ENCODE measurements at places on chromosomes 2 and 18.

GRCh38 chr2:238817382-238817781, 30.5 kb upstream of the TWIST2 start:
- DNase-seq: no peak

DNA sequence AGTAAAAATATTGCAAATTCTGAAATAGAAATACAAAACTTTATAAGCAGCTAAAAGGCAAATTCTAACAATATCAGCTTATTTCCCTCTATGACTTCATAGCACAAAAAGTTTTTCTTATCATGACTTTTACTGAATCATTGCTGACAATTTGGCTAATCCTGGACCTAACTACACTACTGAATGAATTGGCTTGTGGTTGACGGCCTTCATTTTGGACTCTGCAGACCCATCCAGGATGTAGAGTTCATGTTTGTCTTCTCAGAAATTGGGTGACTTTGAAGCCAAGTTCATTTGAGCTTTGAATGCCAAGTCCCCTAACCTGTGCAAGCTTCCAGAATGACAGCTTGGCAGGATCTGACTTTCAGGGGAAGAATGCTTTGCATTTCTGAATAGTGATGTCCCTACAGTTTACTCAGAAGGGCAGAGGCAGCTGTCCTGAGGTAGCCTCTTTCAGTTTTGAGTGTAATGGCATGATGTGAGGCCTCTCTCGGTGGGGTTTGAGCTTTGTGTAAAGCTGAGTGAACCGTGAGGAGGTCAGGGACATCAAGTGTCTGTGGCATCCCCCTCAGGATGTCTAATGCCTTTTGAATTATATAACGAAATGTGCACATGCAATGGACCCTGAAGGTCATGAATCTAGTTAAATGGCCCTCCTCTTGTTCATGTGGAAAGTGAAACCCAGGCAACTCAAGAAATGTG, 48.0 kb downstream of the EFEMP1 start:
- DNase-seq: no peak

- DNase-seq: no peak
Observed at GRCh38 chr2:96129528-96130120, 8.7 kb downstream of the ASTL start.

- DNase-seq: no peak
Observed at GRCh38 chr2:36203366-36203765, 152.2 kb upstream of the CRIM1 start.

DNA sequence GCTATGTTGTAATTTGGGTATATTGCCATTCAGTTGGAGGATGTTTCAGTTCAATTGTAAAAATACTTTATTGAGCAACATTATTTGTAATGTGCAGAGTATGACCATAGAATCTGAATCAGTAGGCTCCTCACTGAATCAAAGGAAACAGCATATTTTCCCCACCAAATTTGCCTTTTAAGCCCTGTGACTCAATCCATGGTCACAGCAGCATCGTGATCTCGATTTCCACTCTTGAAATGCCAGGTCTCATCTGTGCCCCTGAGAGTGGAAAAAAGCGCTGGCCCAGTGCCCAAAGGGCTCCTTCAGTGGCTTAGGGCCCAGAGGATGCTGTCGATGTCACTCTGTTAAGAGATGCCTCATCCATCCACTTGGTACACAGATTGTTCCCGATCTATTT, 57.5 kb downstream of the FHOD3 start:
- no peak for DNase-seq

DNA sequence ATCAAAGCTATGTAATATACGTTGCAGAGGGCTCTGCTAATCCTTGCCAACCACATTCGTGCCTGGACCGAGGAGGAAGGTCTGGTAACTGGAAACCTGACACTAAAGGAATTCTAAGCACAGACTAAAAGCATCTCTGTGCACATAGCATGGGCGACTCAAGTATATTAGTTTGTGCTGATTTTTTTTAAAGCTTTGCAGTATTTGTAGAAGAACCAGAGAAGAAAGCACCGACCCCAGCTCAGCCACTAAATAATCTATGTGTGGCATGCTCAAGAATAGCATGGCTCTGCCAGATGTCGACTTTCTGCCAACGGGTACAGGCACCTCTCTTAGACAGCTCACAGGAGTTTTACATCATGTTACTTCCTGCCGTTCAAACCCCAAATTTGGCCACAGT, 73.2 kb upstream of the NRP2 start:
- DNase-seq: no peak

DNA sequence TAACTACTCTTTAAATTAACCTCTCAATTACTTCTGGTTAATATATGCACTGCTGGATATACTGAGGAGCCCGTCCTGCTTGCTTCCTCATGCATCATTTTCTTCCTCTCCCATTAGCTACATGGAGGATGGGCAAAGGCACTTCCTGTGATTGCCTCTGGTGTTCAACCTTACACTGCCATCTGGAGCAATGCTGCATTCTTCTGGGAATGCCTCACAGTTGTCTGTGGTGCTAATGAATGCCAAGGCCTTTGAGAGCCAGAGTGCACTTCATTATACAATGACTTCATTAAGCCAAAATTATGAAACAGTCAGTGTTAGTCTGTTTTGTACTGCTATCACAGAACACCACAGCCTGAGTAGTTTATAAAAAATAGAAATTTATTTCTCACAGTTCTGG, 134.8 kb upstream of the DOCK10 start:
- DNase-seq: no peak

GRCh38 chr2:154067124-154067523, 195.4 kb downstream of the GALNT13 start:
- no peak for DNase-seq

- DNase-seq: no peak
Observed at GRCh38 chr2:145411493-145411892, 891.6 kb upstream of the ZEB2 start.

GRCh38 chr2:229714736-229715541, 584 bp upstream of the DNER start:
- peak; percentile 44 for DNase-seq

GRCh38 chr2:65361623-65362022, 70.8 kb downstream of the SPRED2 start:
- DNase-seq: no peak

DNA sequence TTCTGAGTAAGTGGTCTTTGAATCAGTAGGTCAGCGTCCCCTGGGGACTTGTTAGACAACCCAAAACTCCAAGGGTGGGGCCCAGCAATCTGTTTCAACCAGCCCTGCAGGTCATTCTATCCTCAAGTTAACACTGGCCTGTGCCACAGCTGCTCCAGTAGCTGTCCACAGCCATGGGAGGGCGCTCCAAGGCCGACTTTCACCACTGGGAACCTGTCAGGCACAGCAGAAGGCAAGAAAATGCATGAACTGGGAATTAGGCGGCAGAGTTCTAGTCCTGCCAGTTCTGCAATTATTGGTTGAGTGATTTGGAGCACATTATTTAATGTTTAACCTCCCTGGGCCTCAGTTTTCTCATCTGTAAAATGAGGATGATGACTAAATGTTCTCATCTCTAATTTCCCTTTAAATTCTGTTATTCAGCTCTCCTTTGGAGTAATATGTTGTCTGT, 17.4 kb upstream of the MRPL33 start:
- peak; percentile 67 for DNase-seq

DNA sequence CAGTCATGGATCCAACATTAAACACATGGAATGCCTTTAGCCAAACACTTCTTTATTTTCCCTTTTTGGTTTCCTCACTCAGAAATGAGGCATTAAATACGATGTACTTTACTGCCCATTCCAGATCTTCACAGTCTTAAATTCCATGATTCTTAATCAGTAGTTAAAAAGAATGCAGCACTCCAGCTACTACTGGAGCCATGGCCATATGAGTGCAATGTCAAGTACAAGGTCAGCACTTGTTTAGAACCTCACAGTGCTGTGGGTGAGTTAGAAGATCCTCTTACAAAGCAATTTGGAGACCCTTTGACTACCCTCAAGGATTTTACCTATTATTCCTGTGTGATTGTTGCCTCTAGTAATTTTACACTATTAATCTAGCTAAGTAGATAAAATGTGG, 550.3 kb upstream of the LRRTM1 start:
- DNase-seq: no peak

- DNase-seq: no peak
Observed at GRCh38 chr18:74496508-74497323, 553 bp downstream of the CNDP2 start.

- DNase-seq: no peak
Observed at GRCh38 chr2:106080959-106081358, 113.1 kb downstream of the UXS1 start.

GRCh38 chr2:125572660-125573059, 1083.3 kb upstream of the GYPC start:
- DNase-seq: no peak

GRCh38 chr18:312415-312814, 44.6 kb upstream of the THOC1 start:
- DNase-seq: no peak

- no peak for DNase-seq
Observed at GRCh38 chr2:120959426-120959825, 223.8 kb downstream of the GLI2 start.

- no peak for DNase-seq
Observed at GRCh38 chr2:217886091-217886490, 116.7 kb downstream of the TNS1 start.

DNA sequence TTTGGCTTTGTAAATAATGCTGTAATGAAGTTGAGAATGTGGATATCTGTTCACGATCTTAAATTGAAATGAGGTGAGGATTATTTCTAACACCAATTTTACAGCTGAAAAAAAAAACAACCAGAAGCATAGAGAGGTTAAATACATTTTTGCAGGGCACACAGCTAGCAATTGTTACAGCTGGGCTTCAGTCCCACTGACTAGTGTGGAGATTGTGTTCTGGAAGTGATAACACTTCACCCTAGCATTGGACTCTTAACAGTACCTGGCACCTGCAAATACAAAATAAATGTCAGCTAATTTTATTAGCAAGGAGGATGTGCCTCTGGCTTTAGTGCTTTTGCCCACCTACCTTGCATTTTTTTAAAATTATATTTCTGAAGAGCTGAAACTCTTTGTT, 28.8 kb downstream of the CAVIN2 start:
- DNase-seq: no peak

DNA sequence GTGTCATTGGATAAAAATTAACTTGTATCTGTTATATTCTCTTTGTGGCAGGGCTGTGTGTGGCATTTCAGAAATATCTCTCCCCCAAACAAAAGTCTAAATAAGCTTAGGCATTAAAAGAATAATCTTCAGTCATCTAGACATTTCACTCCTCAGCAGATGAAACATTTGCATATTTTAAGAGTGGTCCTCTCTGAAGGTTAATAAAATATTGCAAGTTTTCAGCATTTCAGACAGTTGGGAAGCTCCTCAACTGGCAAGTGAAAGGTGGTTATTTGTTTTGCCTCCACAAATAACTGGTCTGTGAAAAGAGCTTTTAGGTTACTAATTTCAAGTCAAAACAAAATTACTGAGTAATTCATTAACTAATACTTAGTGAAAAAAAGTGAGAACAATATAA, 462.6 kb downstream of the EPHA4 start:
- no peak for DNase-seq

GRCh38 chr18:58213440-58213839, 169.4 kb downstream of the NEDD4L start:
- DNase-seq: peak; percentile 27

- no peak for DNase-seq
Observed at GRCh38 chr2:164975891-164976290, 20.6 kb upstream of the SLC38A11 start.

- no peak for DNase-seq
Observed at GRCh38 chr2:108971661-108972566, 17.1 kb downstream of the EDAR start.

DNA sequence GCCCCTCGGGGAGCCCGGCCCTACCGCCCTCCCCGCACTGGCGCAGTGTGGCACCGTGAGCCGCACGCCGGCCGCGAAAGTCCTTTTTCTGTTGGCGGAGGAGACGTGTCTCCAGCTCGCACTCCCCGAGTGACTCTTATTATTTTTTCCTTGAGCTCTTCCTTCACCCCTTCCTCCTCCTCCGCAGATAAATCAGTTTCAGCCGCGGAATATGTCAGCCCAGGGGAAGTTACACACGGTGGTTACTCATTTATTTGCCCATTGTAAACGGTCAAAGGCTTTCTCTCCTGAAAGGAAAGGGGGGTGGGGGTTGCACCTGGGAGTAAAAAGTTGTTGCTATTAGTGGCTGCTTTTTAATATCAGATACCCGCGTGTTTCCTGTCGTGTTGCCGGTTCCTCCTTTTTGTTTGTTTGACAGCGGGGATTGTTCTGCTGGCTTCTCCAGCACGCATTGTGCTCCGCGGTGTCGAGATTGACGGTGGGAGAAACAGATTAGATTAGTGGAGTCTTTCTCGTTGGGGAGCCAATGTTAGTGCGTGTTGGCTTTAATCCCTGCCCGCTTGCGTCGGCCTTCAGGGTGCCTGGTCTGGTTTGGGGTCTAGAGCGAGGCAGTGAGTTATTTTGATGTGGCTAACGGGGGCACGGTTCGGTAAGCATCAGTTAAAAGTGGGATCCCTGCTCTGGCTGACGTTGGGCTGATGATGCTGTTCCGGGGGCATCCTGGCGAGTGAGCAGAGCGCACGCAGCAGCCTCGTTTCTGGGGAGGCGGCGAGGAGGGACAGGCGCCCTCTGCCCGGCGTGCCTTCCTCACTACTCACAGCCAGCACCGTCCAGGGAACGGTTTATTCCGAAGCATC, 1.6 kb downstream of the CRIM1 start:
- DNase-seq: no peak

DNA sequence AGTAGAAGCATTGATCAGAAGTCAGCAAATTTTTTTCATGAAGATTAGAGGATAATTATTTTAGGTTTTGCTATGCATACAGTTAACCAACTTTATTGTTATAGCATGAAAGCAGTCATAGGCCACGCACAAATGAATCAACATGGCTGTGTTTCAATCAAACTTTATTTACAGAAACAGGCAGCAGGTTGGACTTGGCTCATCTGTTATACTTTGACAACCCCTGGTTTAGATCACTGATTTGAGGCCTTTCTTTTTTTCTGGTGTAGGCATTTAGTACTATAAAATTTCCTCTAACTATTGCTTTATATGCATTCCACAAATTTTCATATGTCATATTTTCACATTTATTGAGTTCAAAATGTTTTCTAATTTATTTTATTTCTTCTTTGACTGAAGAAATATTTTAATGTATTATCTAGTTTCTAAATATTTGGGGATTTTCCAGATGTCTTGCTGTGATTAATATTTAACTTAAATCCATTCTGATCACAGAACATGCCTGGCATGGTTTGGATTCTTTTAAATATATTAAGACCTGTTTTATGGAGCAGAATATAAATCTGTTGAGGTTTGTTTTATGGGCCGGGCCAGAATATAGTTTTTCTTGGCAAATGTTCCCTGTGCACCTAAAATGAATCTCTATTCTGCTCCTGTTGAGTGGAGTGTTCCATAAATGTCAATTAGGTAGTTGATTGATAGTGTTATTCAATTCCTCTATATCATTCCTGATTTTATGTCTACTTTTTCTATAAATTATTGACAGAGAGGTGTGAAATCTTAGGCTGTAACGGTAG, 116.3 kb upstream of the KLHL29 start:
- DNase-seq: no peak

- no peak for DNase-seq
Observed at GRCh38 chr2:130302164-130302886, 40.4 kb upstream of the IMP4 start.

DNA sequence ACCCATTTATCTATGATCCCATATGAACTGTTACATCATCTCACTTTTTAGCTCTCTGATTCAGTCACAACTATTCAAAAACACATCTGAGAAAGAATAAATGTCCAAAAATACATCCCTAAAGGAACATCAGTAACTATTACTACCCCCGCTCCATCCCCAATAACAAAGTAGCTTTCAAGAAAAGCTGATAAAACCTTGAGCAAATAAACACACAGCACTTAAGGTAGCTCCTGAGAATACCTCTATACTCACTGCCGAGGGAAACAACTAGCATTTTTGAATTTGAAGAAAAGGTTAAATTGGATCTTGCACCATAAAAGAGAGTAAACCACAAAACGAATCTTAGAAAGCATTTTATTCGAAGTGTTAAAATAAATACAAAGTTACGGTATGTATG, 63.4 kb downstream of the PMAIP1 start:
- no peak for DNase-seq
